ENCODE measurements at places on chromosomes 1 and 21.

- DNase-seq: no peak
Measured at GRCh38 chr1:91406773-91407389, 2.2 kb upstream of the HFM1 start.

DNA sequence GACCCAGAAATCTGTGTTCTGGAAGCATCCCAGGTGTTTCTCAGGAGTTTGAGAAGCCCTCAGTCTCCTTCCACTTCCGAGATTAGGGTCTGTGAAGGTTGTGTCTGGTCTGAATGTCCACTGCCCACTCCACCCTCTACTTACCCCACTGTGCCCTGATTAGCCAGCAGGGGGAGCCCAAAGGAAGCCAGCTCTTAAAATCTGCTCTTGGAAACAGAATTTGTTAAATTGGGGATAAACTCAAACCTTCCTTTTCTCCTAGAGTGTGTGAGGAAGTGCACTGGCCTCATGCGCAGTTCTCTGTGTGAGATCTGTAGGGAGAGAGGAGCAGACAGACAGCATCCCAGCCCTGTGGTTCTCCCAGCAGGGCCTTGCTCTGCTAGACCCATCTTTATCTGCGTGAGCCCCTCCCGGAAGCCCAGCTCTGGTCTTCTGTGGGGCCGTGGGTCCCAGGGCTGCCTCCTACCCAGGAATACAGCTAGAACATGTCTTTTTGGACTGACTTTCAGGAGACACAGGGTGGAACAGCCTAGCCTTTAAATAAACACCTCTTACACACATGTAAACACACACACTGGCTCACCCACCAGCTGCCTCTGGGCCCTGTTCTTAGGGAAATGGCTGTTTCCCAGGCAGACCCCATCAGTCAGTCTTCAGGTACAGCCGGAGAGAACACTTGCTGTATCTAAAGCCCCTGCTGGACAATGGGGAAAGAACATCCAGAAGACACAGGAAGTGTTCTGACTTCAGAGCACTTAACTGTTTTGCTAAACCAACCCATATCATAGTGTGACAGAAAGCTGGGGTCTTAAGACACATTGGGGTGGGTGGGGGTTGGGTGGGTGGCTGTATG lies 52.2 kb downstream of the SMYD2 start:
- no peak for DNase-seq

GRCh38 chr1:113266788-113267187 lies 123.5 kb upstream of the MAGI3 start:
- DNase-seq: no peak

GRCh38 chr1:69263921-69264391 lies 303.8 kb upstream of the LRRC7 start:
- DNase-seq: no peak

DNA sequence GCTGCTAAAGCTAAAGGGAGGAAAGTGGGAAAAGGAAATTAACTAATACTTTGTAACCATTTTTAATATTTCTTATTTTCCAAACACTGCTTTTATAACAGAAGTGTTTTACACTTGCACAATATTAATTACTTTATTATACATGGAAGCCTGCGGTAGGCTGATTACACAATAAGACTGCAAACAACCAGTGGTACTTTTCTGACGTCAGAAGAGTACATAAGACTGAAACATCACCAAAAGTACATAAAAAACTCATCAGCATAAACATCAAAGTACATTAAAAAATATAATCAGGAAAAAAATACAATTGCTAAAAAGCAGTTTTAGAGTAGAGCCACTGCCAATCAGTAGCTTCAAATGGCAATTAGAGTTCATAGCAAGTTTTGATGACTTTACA lies 4.6 kb downstream of the ZNF281 start:
- no peak for DNase-seq

DNA sequence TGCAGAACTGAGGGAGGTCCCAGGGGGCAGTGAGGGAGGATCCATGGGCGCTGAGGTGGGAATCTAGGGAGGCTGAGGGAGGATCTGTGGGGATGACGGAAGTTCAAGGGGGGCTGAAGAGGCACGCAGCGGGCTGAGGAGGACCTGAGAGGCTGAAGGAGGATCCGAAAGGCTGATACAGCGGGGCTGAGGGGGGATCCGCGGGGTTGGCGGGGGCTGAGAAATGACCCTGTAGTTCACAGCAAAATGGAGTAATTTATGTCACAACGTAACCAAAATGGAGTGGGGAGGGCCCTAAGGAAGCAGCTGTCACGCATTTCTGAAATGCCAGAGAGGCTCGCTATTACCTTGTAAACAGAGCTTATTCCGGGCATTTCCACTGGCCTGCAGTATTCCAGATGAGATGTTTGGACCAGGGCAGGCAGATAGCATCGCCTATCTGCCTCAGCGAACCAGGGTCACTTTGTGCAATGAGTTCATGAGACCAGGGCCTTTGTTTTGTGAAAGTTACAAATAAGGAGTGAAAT lies 926 bp upstream of the MRPL55 start:
- no peak for DNase-seq

GRCh38 chr1:207875532-207875931 lies 35.4 kb downstream of the CD34 start:
- no peak for DNase-seq

- no peak for DNase-seq
Measured at GRCh38 chr1:197472141-197472540, 204.1 kb downstream of the CRB1 start.

DNA sequence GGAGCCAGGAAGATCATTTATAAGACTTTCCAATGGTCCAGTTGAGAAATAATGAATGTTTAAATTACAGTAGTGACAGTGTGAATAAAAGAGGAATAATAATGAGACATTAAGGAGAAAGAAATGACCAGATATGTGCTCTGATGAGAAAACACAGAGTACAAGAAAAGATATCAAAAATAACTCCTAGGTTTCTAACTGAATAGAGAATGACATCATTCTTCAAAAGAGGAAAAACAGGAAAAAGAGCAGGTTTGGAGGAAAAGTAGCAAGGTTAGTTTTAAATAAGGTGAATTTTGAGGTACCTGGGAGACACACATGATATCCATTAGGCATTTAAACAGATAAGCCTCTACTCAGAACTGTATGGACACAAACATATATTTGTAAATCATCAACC lies 55.0 kb downstream of the ANKRD13C start:
- no peak for DNase-seq

DNA sequence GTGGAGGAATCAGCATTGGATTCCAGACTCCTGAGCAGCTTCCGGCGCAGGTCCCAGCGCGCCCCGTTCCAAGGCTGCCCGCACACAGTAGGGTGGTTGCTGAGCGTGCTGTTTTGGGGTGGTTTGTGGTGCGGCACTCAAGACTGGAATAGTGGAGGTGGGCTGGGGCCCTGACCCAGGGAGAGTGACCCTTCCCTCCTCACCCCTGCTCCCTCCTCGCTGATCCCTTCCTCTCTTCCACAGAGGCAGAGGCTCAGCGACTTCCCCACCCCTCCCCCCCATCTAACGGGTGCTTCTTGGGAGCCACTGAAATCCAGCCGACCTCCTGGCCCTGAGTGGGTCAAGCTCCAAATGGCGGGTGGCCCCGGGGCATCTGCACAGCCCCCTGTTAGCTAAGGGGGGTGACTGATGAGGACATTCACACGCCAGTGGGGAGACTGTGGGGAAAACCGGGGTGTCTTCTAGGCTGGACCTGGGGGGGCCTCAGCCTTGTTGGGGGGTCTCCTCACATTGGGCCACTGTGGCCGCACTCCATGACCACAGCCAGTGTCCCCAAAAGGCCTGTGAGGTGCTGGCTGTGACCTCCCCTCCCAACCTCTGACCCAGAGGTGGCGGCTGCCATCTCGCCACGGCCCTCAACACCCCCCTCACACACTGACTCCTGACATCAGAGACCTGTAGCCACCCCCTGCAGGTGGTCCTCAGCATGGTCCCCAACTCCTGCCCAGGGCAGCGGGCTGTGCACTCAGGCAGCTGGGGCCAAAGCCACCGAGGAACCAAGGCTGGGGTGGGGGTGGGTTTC lies 3.9 kb upstream of the HES4 start:
- DNase-seq: no peak

GRCh38 chr1:14521622-14522021 lies 76.9 kb upstream of the KAZN start:
- DNase-seq: no peak

- no peak for DNase-seq
Measured at GRCh38 chr1:231372501-231372900, 34.4 kb downstream of the SPRTN start.

- DNase-seq: no peak
Measured at GRCh38 chr1:9066945-9067807, 2.3 kb downstream of the SLC2A5 start.

GRCh38 chr1:230836793-230837192 lies 31.5 kb downstream of the C1orf198 start:
- no peak for DNase-seq

DNA sequence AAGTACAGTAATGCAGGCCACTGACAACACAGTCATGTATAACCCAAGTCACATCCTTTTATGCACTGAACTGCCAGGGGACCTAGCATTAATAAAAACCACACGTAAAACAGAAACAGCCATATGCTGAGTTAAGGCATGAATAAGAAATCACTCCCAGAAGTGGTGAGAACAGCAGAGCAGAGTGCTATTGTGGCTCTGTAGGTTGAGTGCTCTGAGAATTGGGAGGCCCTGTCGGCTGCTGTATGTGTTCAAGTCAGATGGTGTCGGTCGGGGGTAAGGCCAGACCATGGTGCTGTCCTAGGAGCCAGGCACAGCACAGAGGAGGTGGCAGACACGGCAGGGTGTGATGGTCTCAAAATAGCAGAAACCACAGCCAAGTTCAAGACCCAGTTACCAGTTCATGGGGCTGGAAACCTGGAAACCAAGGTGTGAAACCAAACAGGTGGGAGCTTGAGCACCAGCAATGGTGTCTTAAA lies 126.6 kb upstream of the COA6 start:
- no peak for DNase-seq

DNA sequence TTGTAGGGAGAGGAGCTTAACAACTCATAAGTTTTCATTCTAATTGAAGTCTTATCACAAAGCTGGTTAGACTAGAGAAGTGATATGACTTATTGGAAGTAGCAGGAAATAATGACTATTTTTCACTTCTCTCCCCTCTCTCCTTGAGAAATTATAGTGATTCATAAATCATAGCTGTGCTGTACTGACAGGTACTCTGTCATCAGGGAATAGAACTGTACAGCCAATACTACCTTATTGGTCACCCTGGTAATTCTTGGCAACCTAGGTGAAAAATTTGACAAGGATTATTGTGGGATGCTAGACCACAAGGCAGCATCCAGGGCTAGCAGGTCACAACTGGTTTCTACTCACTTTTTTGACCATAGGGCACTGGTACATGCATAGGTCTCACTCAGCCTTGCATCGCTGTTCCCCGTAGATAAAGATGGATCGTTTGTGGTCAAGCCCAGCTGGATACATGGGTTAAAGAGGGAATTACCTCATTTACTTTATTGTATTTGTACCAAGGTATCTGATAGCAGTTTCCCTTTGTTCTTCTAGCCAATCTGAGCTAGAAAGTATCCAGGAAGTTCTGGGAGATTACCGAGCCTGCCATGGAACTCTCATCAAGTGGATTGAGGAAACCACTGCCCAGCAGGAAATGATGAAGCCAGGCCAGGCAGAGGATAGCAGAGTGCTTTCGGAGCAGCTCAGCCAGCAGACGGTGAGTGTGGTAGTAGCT lies 113.6 kb downstream of the MACF1 start:
- DNase-seq: no peak

GRCh38 chr1:117861694-117862093 lies 67.7 kb downstream of the GDAP2 start:
- DNase-seq: no peak

GRCh38 chr1:54257346-54257620 lies 57.3 kb downstream of the MRPL37 start:
- no peak for DNase-seq

- no peak for DNase-seq
Measured at GRCh38 chr1:206921772-206922265, at the start of gene FCMR. TSS of gene FCMR (minus strand) at chr1:206921941. CDS start at chr1:206921854, 87 bp downstream.

- DNase-seq: no peak
Measured at GRCh38 chr1:155254228-155254713, 1.0 kb downstream of the ENTREP3 start.
